Activated T-cell treated with anti-CD3 and anti-CD28 coated beads, Interleukin-2, amount 50 U/mL, for 1 hour (primary cell): ENCODE measurements at places on chromosomes 4 and X.

GRCh38 chr4:29002151-29002550 lies 1718.0 kb upstream of the PCDH7 start:
- DNase-seq = no peak

- DNase-seq = no peak
Observed at GRCh38 chrX:118536204-118536603, 40.6 kb downstream of the DOCK11 start.

DNA sequence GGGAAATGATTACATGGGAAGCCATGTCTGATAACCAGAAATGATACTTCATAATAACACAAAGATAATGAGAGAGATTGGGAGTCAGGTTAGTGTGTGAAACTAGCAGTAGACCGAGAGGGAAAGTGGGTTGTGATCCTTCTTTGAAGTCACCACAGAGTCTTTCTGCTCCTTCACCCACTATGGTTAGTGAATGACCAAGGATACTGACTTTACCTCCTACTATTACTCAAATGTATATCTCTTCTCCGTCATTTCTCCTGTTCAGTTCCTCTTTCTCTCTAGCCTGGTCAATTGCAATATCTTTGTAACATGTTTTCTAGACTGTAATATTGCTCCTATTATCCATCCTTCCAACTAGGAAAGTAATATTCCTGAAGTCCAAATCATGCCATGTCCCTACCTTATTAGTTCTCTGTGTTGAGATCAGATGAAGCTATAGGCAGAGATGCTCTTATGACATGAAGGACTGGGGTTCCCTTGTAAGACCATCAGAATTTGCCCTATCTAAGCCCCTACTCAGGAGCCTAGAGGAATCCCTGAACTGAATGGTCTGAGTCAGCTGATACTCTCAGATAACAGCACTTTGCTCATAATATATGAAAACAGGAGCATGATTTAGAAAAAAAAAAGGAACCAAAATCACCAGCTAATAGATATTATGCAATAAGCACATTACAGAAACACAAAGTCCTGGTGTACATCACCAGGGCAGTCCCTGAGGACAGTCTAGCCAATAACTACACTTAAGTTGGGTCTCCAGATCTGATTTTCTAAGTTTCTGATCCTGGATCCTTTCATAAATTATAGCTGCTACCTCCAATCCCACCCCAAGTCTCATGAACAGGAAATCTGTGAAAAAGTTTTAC lies 81.2 kb downstream of the SHROOM3 start:
- no peak for DNase-seq

GRCh38 chr4:675980-676870 lies 1.9 kb downstream of the MYL5 start:
- DNase-seq = no peak

- DNase-seq = no peak
Observed at GRCh38 chr4:156976147-156976546, 4.5 kb upstream of the PDGFC start.

DNA sequence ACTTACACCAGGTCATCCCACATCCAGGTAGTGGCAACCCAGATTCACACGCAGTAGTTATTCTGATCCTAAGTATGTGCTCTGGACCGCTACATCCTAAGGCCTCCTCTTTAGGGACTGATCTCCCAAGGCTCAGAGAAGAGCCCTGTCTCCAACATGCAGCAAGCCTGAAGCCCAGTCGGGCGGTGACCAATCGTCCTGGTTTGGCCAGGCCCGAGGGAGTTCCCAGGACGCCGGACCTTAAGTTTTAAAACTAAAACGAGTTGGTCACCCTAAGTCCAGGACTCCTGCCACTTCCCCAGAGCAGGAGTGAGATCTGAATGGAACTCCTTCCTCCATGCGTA lies 385 bp downstream of the LYAR start:
- no peak for DNase-seq

GRCh38 chr4:144174401-144175067 lies 34.0 kb upstream of the GYPA start:
- no peak for DNase-seq

DNA sequence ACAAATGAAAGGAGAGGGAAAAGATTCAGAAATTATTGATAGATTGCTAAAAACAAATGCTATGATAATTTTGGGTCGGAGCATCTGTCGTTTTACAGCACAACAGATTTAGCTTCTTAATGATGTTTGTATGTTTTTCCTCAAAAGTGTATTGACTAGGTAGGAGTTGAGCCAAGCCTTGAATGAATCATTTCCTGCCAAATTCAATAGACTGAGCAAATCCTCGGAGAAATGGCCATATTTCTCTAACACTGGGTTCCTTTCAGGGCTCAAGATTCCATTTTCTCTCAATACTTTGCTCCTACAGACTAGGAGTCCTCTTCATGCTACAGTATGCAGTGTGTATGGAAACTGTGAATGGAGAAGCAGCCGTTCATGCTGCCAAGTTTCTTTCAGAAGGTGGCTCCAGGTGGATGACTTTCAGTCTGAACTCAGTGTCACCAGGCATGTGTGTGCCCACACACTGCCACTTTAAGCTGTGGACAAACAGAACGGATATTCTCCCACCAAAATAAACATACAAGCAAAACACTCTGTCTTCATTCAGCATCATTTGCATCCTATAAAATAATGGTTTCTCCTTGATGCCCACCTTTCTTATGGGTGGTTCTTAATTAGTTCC lies 146.0 kb downstream of the TBL1X start:
- no peak for DNase-seq

DNA sequence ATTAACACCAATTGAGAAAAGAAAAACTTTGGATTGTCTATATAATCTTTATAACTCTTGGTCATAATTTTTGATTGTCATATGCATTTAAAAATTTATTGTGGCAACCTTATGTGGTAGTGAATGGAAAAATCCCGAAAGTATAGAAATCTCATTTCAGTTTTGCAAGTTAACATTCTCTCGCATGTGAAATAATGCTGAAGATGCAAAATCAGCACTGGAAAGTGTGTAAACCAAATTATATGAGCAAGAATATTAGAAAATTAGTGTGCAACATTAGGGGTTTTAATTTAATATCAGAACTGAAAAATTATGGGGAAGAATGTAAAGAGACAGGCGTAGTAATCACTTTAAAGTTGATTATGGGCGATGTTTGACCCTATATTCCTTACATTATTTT lies 1472.8 kb downstream of the PCDH7 start:
- no peak for DNase-seq

DNA sequence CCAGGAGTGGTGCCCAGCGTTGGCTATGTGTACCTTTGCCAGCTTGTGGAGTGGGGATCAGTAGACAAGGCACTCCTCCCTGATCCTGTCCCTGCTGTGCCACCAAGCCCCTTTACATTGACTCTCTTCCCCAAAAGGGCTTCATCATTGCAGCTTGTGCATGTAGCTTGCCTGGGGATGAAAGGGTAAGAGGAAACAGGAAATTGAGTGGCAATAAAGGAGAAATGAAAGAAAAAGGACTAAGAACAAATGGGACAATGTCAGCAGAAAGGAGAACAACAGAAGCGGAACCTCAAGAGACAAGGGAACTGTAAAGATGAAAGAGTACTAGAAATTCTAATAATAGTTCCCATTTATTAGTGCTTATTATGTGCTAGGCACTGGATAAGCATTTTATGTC lies 8.7 kb upstream of the IL13RA1 start:
- no peak for DNase-seq

- DNase-seq = no peak
Observed at GRCh38 chr4:2910409-2910808, 52.8 kb downstream of the NOP14 start.

GRCh38 chrX:110803506-110803905 lies 7.9 kb upstream of the CHRDL1 start:
- no peak for DNase-seq

DNA sequence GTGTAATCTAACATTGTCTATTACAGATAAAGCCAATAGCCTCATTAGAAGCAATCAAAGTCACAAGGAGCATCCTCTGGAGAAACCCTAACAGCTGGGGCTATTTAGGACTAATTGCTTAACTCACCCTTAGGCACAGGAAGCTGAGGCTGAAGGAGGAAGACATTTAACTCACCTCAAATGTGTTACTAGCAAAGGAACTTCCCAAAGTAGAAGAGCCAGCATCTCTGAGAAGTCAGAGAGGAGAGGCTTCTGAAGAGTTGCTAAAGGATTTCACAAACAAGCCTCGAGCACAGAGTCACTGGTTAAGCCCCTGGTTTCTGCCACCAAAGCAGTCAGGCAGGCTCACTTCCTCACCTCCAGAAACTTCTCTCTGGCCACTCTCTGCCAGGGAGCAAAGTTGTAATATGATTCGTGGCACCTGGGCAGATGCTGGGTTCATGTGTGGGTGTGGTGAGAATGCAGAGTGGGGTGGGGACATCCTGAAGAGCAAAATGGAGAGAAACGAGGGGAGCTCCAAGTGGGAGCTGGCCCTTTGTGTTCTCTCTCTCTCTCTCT lies 201.3 kb downstream of the HS6ST2 start:
- DNase-seq = no peak

DNA sequence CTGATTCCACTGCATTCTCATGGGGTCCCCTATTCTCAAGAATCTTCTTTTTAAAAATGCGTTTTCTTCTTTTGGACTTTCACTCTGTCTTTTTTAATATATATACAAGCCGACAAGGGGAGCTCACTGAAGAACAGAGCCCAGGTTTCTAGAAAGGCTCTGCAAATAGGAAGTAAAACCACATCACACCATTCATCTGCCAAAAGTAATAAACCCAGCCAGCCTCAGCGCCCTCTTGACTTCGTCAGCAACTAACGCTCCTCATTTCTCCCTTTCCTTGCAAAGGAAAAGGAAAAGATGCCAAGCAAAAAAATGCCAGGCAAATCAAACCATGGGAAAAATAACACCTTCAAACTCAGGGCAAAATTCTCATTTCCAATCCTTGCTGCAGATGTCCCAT lies 136.4 kb downstream of the HHIP start:
- no peak for DNase-seq

DNA sequence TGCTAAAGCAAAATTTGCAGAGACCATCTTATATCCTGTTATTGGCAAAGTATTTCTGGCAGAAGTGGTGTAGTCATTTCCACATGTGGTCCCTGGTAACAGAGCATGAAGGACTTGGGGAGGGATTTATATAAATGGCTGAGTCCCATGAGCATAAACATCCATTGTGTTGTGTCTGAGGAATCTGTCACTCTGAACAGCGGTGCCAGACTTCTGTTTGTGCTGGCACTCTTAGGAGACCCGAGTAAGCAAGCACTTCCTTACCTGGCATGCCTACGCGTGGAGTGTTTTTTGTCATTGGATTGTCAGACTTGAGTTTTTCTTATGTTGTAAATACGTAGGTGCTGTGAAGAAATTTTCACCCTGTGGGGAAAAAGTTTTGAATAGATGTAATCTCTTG lies 285.9 kb downstream of the ARHGAP10 start:
- DNase-seq = no peak

DNA sequence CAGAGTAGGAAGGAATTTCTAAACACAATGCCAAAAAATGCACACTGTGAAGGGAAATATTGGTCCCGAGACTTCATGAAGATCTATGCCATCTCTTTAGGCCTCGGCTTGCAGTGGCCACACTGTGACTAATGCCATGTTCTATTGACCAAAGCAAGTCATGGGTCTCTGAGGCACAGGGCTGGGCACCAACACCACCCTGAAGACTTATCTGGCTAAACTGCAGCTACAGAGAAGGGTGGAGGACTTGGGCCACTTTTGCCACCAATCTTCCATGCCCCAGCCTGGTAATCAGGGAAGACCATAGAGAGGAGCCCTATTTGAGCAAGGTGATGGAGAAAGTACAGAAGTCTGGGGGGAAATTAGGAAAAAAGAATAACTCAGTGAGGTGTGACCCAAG lies 42.1 kb downstream of the HMX1 start:
- no peak for DNase-seq

DNA sequence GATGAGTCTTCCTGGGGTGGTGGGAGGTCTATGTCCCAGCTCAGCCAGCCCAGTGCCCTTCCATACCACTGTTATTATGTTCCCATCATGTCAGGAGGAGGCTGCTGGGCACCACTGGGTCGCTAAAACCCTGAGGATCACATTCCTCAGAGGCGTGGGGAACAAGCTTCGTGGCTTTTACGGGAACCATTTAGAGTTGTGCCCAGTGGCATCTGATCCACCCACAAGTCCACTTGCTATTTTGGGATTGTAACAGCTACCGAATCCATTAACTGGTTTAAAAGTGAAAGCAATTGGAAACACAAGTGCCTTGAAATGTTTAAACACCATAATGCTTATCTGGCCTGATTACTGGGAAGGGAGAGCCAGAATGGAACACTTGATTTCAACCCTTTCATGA lies 13.1 kb upstream of the CCKAR start:
- no peak for DNase-seq

GRCh38 chr4:75051431-75051830 lies 118.5 kb downstream of the PARM1 start:
- DNase-seq = no peak

GRCh38 chrX:50049228-50049627 lies 126.8 kb downstream of the CLCN5 start:
- no peak for DNase-seq

DNA sequence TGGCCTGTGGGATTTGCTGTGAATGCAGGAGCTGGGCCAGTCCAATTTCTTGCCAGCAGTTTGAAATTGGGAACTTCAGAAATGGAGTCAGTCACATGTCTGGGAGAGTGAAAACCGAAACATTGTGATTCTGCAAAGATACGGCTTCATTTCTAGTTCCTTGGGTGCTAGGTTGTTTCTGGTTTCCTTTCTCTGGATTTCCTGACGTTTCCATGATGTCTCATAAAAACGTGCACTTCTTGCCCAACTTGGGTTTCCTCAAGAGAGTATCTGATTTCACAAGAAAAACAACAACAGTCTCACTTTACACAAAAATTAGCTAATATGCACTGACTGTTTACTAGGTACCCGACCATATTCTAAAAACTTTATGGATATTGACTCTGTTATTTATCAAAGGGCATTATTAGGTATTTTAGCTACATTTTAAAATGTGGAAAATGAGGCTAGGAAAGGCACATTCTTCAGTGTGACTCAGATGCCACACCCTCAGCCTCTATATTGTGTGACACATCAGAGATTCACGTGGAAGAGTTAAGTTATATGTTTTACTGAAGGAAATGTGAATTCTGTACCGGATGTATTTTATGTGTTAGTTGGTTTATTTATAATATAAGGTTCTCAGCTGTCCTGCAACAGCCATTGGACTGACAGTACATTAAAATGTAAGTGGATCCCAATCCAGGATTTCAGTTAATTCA lies 225.0 kb upstream of the PUDP start:
- no peak for DNase-seq

DNA sequence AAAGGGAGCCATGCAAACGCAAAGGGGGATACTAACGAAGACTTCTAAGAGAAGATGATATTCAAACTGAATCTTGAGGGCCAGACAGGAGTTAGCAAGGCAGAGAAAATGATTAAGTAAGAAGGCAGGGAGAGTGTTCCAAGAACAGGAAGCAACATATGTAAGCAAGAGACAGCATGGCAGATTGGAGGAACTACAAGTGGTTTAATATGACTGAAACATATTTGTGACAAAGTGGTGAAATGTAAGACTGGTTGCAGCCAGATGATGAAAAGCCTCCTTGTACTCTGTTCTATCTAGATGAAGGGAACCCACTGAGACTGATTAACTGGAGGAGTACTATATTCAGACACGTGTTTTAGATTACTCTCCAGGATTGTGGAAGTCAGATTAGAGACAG lies 116.6 kb upstream of the DIAPH2 start:
- no peak for DNase-seq

GRCh38 chr4:114038762-114039387 lies 59.4 kb upstream of the ARSJ start:
- no peak for DNase-seq

- DNase-seq = no peak
Observed at GRCh38 chr4:24842356-24842755, 47.0 kb downstream of the SOD3 start.
